ENCODE measurements at places on chromosomes 5 and 9. TPM values are rescaled to one million over a fixed set of nuclear protein-coding genes. Genes with fewer than 3 reads are reported as not detected.

DNA sequence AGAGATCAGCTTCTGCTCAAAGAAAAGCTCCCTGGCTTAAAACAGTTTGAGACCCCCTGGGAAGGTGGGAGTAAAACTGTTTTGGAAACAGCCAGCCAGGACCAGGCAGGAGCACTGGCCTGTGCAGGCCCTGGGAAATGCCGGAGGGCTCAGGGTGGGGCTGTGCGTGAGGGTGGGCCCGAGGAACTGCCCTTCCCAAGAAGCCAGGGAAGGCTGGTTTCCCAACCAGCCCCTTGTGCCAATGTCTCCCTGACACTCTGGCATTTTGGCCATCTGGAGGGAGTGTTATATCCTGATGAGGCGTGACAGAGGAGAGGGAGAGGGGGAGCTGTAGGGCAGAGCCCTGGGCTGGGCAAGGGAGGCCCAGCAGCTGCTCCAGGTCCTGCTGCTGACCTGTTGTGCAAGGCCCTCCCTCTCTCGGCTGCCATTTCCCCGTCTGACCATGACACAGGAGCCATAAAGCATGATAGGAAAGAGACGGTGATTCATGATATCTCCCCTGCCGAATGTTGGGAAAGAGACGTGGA, 16.1 kb downstream of the OLFML2A start:
- no peak overlapping the region for H3K27ac ChIP-seq
- H3K36me3 ChIP-seq = no peaks in the 10 kb centered on the region
- no peaks in the 10 kb centered on the region for H3K4me1 ChIP-seq
- H3K27me3 ChIP-seq = no peaks in the 10 kb centered on the region

ALDH1A1 gene
- 309 TPM for total RNA-seq

- no peaks in the 10 kb centered on the region for H3K4me1 ChIP-seq
- H3K36me3 ChIP-seq = no peaks in the 10 kb centered on the region
- no peak for DNase-seq
- H3K27me3 ChIP-seq = no peaks in the 10 kb centered on the region
- H3K4me3 ChIP-seq = no peak overlapping the region
- no peak overlapping the region for H3K27ac ChIP-seq
These were observed 35.8 kb downstream of the GSN start for GRCh38 chr9:121303456-121304451.

DNA sequence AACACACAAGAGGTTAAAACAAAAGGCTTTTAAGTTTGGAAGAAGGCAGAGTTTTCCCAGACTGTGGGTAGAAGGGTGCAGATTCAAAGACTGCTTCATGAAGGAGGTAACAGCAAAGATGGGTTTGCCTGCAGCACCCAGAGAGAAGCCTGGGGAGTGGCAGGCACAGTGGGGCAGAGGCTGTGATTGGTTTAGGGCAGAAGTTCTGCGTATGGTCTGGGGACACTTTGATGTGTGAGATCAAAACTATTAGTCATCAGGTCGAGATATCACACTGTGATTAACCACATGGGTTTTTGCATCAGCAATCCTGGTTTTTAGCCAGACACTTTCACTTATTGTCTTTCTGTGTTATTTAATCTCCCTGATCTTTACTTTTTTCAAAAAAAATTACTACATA, 188.8 kb upstream of the GLRA1 start:
- no peak for DNase-seq
- no peak overlapping the region for H3K4me3 ChIP-seq

- no peaks in the 10 kb centered on the region for H3K27me3 ChIP-seq
- no peak overlapping the region for H3K4me3 ChIP-seq
- no peak overlapping the region for H3K27ac ChIP-seq
These were observed 125.9 kb downstream of the APBA1 start for GRCh38 chr9:69546265-69546664.

- no peaks in the 10 kb centered on the region for H3K36me3 ChIP-seq
- no peak overlapping the region for H3K4me3 ChIP-seq
- H3K27me3 ChIP-seq = no peaks in the 10 kb centered on the region
These were observed 164.0 kb upstream of the CCDC152 start for GRCh38 chr5:42592401-42593140.

DNA sequence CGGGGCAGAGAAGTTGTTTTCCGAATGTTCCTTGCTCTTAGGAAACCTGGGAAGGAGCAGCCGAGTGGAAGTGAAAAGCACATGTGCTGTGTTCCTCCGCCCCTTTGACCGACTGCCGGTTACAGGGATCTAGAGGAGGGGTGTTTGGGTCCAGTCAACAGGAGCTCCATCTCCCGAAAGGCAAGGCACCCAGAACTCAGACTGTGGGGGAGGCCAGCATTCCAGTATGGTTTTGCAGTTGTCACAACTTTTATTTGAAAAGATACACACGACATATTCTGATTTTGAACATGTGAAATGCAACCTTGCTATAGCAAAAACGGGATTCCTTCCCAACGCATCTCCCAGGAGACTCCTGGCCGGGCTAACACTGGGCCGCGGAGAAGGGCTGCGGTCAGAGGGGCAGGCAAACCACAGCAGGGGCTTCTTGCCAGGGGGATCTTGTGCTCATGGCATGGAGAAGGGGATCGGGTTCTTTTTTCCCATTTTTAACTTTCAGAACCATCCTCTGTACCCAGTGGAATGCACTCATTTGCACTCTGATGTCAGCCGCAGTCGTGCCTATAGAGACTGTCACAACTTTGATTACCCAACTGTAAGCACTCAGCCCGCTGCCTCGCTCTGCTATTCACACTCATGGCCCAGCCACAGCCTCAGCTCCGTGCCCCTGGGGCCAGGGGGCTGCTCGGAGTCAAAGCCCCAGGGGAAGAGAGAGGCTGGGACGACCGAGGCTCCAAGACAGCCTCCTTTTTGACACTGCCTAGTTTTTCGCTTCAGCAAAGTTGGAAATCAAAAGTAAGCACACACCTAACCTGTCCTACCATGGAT, 3.9 kb downstream of the QRFP start:
- no peak overlapping the region for H3K27ac ChIP-seq
- DNase-seq = no peak
- no peaks in the 10 kb centered on the region for H3K4me1 ChIP-seq
- H3K36me3 ChIP-seq = peaks cover 3% of the 10 kb centered on the region
- H3K27me3 ChIP-seq = no peaks in the 10 kb centered on the region

Data from right lobe of liver (tissue), 6 donors.